ENCODE measurements at places on chromosomes 1 and 21.
A peak's percentile ranks its signal among the peaks of the same experiment; 100 is the strongest.

DNA sequence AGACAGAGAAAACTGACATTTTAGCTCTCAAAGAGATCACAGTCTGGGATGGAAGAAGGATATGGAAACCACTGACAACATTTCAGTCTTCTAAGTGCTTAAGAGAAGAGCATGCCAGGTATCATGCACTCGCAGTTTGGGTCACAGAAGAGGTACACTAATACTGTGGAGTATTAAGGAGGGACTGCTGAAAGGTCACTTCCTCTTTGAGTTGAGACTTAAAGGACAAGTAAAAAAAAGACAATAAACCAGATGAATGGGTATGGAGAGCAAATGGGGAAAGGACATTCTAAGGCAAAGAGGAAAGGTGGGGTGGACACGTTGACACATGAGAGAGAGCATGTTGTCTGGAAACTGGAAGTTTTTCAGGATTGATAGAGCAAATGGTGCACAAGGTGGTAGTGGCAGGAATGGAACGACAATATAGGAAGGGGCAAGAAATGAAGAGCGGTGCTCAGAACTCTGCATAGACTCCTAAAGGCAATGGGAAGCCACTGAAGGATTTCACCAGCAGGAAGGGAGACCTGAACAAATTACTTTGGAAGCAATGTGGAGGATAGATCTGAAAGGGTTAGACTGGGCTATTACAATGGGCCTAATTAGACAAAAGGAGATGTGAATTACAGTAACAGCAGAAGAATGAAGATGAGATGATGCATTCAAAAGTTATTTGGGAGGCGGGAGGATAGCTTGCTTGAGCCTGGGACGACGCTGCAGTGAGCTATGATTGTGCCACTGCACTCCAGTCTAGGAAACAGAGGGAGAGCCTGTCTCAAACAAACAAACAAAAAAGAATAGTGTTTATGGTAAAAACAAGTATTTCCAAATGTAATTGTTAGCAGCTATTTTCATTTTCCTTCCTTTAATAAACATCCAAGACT is 11.1 kb downstream of the DIPK1A start:
- no peak for DNase-seq

DNA sequence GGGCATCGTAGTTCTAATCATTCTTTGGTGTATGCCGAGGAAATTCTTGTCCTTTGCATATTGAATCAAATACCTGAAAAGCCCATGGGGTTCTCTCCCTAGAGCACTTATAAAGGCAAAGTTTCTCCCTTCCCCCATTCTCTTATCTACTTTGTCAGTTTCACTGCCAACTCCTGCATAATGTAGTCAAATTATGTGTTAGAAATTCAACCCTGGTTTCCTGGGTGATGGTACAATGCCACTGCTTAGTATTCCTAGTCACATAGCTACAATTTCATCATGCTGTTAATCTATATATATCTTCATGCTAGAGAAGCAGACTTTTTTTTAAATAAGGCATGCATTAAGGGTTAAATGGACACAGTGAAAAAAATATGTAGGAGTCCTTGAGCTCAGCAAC is 119.0 kb downstream of the PDE4B start:
- no peak for DNase-seq

- DNase-seq = no peak
Measured at GRCh38 chr1:204831186-204831585, 39.5 kb upstream of the NFASC start.

- peak; percentile 35 for DNase-seq
Measured at GRCh38 chr1:31423418-31423947, 10.5 kb downstream of the SERINC2 start.

- no peak for DNase-seq
Measured at GRCh38 chr1:71650119-71650518, 569.3 kb upstream of the ZRANB2 start.

DNA sequence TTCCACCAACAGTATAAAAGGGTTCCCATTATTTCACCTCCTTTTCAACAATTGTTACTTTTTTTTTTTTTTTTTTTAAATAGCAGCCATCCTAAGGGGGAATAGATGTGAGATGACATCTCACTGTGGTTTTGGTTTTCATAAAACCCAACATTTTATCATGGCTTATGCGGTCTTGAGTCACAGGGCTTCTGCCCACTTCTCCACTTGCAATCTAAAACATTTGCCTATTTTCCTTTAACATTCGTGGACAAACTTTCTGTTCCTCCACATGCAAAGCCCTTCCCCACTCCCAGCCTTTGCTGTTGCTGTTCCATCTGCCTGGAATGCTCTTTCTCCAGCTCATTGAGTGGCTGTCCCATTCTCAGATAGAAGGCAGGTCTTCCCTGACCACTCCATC is 239.7 kb upstream of the KCNK2 start:
- no peak for DNase-seq

DNA sequence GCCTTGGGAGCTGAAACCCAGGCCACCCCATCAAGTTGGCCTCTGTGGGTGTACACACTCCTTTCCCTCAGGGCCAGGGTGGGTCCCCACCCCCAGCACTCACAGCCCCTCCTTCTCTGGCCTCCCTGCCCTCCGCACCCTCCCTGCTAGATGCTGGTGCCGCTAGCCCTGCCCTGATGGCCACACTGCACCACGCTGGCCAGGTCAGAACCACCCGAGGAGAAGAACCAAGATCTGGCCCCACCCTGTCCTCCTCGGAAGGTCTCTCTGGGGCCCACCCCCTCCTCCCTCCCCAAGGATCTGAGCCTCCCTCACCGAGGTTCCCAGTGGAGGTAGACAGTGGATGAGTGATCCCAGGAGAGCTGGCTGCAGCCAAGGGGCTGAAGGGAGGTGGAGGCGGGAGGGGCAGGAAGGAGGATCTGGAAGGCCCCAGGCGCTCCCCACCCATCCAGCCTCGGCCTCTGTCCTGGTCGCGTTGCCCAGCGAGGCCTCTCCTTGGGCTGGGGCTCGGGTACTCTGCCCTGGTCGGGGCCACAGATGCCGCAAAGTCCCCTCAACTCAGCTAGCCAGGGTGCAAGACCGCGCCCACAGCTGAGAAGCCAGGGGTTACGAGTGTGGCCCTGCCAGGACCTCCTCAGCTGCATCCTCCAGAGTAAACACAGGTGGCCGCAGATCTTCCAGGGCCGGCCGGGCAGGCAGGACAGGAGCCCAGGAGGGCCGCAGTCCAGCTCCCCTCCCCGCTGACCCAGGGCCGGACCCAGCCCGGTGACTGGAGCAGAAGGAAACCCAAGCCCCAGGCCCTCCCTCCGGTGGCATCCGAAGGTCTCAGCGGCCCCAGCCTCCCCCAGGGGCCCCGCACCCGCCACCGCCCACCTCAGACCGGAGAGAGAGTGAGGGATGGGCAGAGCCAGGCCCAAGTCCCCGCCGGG is 5.2 kb downstream of the B3GALT6 start:
- peak; percentile 31 for DNase-seq

DNA sequence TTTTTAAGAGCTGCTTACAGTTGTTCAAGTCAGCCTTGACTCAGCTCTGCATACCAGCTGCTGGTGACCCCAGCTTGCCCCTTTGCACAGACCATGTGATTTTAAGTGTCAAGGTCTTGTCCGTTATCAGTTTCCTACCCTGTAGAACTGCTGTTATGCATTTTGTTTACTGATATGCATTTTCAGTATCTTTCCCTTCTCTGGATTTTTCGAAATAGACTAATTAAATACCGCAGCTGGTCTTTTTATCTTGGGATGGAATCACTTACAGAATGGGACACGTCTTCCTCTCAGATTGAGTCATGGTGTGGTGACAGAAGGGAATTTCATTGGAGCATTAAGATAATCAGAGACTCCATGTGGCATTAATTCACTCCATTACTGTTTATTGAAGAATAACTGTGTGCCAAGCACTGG is 145.6 kb downstream of the FMN2 start:
- no peak for DNase-seq

DNA sequence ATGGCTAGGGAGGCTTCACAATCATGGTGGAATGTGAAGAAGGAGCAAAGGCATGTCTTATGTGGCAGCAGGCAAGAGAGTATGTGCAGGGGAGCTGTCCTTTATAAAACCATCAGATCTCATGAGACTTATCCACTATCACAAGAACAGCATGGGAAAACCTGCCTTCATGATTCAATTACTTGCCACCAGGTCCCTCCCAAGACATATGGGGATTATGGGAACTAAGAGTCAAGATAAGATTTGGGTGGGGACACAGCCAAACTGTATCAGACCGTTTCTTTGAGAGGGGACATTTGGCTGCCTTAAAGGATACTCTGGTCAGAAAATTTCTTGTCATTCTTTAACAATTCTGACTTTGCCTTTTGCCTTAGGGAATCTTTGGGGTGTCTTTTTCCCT is 3.2 kb upstream of the XPR1 start:
- DNase-seq = no peak

DNA sequence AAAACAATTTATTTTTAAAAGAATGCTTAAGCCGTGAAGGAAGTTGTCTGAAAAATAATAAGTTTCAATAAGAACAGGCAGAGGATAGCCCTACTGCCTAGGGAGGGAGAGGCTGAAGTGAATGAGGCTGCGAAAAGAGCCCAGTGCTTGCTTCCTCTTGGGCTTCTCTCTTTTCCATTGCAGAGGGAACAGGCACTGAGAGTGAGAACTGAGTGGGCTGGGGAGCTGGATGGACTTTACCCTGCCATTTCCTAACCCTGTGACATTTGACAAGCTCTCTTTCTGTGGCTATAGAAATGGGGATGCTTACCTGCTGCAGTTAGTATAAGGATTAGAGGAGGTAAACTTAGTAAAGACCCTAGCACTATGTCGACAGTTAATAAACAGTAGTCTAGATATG is 30.0 kb downstream of the TENT5C start:
- no peak for DNase-seq
